Right hindlimb (tissue), 1 donor: ENCODE measurements at places on chromosomes 1 and 21.
A peak's percentile ranks its signal among the peaks of the same experiment; 100 is the strongest.

- DNase-seq, result no peak
Observed at GRCh38 chr1:161082996-161083747, 6.2 kb downstream of the NECTIN4 start.

DNA sequence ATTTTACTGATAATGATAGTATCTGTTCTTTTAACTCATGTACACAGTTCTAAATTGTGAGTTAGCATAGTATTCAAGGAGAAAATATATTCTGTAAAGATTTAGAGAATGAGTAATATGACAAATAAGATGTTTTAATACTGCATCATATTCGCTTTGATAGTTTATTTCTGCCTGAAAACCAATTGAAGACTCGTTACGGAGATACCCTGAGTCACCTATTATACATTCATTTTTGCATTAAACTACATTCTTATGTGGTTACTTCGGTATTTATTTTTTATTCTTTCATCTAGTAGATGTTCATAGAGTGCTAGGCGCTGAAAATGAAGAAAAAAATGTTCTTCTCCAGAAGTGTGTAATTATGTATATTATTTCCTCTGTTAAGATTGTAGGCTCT is 5.3 kb downstream of the UHMK1 start:
- DNase-seq, result no peak

DNA sequence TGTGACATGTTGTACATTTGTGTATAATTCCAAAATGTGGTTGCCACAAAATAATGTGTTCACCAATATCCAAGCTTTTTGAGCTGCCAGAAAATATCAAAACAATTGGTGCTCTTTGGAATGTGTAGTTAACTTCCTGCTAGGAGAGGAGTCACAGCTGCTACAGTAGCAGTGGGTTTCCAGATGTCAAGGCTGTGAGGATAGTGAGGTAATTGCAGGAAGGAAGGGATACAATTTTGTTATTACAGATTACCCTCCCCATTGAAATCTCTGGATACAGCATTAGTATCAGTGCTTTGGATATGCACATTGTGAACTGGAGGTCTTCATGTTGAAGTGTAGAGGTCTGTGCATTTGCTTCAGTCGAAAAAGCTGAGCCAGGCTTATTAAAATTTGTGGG is 253.2 kb downstream of the PTPRC start:
- peak; percentile 36 for DNase-seq

DNA sequence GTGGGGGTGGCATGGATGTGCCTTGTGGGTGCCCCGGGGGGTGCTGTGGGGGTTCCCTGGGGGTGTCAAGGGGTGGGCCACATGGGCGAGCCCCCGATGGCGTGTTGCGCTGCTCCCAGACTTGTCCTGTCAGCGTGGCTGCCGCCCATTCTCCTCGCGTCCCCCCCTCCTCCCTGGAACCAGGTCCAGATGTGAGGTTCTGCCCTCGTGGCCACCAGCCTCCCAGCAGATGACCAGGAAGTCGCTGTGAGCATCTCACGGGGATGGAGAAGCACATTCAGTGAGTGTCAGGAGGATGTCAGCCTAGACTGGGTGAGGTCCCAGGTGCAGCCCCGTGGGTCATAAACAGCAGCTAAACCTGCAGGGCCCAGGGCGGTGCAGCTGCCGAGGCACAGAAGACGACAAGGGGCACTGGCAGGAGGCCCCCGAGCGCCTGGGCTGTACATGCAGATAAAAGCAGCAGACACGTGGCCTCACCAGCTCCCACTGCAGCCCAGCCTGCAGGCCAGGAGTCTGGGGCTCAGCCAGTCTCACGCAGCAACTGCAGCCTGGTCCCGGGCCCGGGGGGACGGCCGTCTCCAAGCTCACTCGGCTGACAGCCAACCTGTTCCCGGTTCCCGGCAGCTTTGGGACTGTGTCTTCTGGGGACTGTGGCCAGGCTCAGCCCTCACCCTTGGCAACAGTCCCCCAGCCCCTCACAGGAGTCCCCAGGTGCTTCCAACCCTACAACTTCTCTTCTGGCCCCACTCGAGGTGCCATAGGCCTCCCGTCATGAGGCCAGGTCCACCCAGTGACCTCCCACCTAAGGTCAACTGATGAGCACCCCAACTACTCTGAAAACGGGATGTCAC is 17.5 kb upstream of the COL6A2 start:
- peak; percentile 64 for DNase-seq

GRCh38 chr1:225318706-225319575 is 108.9 kb downstream of the LBR start:
- DNase-seq, result no peak

- no peak for DNase-seq
Observed at GRCh38 chr1:241939798-241940197, 17.8 kb upstream of the BECN2 start.

DNA sequence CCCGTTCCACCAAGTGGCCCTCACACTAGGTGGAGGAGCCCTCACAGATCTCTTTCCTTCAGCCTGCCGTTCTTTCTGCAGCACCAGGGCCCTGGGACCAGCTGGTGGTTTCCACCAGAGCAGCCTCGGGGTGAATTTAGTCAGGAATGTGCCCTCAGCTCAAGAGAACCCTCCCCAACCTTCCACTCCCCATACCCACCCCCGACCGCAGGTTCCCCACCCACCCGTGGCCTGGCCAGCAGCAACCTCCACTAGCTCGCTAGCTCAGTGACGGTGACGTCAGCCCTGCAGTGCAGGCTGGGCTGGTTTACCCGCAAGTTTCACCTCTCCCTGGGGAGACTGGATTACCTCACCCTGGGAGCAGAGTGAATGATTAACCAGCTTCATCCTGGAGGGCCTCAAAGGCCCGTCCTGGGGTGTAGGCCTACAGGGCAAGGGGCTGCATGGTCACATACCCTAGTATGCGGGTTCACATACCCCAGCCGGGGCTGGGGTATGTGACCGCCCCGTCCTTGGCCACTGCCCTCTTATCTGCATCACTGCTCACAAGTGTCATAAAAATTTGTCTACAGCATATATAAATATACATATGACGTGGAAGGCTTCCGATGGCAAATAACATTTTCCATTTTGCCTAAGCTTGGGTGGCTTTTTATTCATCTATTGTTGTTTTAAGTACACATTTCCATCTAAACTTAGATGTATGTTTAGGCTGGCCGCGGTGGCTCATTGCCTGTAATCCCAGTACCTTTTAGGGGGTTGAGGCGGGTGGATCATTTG is 24.5 kb downstream of the ELF3 start:
- peak; percentile 74 for DNase-seq

GRCh38 chr1:89130716-89131115 is 4.8 kb upstream of the GBP2 start:
- DNase-seq, result no peak

DNA sequence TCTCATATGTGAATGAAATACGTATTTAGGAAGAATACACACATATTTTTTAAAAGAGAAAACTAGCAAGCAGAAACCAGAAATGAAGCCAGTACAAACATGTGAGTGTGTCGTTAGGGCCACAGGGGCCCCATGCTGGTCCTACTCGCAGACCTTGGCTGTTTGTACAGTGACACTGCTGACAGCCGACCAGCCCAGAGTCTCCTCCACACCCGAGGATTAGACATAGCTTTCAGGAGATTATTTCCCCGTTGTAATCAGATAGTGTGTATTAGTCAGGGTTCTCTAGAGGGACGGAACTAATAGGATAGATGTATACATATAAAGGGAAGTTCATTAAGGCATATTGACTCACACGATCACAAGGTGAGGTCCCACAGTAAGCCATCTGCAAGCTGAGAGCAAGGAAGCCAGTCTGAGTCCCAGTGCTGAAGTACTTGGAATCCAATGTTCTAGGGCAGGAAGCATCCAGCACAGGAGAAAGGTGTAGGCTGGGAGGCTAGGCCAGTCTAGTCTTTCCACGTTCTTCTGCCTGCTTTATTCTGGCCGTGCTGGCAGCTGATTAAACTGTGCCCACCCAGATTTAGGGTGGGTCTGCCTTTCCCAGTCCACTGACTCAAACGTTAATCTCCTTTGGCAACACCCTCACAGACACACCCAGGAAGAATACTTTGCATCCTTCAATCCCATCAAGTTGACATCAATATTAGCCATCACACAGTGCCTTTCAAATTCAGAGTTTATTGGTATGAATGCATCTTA is 51.2 kb downstream of the DIP2A start:
- no peak for DNase-seq
